ENCODE measurements at places on chromosomes 6 and 20.

GRCh38 chr6:137845460-137845859 lies 21.6 kb upstream of the TNFAIP3 start:
- no peak for DNase-seq

GRCh38 chr20:17856024-17856564 lies 112.5 kb downstream of the SNX5 start:
- DNase-seq = no peak

DNA sequence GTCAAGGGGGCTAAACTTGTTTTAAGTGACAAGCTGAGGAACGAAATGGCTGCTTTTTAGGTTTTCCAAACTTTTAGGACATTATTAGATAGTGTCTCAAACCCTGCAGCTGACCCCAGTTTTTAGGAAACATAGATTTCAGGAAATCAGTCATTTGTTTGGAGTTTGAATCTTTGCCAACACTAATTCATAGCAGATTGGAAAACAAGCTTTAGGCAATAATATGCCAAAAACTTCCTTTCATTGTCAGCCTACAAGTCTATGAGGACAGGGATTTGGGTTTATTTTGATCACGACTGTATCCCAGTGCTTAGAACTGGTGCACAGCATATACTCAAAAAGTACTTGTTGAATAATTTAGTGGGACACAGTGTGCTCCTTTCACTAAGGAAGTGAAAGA lies 123.2 kb downstream of the TINAG start:
- DNase-seq = no peak

DNA sequence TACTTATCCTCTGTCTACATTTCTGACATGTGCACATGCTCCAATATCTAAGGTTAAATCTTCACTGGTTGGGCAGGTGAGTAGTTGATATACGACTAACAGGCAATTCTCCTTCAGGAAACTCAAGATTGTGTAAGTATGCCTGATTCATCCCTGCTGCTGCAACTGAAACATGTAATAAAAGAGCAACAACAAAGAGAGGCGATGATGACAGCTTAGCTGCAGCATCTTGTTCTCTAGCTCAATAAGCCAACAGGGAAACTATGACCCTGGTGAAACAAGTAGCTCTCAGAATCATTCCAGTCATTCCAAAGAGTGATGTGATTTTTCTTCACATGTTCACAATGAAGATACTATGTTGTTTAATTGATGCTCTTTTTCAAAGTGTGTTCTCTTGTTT lies 74.4 kb downstream of the ELOVL4 start:
- DNase-seq = no peak

- no peak for DNase-seq
These were observed 37.7 kb upstream of the CENPW start for GRCh38 chr6:126302191-126302590.

GRCh38 chr20:47036091-47036870 lies 141.6 kb downstream of the EYA2 start:
- no peak for DNase-seq

- DNase-seq = peak; percentile 67
These were observed 29.3 kb upstream of the TRIM27 start for GRCh38 chr6:28953039-28953584.

DNA sequence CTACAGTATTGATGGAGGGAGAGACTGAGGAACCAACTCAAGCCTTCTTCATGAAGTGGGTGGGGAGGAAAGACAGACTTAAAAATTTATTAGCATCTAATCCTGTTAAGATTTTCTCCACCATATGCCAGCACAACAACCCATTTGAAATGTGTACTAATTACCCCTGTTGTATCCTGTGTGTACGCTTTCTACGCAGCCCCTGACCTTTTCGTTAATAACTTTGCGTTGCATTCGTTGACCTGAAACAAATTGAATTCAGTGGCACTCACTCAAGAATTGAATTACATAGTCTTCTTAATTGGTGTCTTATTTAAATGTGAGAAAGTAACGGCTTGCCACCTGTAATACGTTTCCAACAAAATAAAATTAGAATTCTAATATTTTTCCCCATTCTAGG lies 113.9 kb downstream of the LINC00237 start:
- no peak for DNase-seq

DNA sequence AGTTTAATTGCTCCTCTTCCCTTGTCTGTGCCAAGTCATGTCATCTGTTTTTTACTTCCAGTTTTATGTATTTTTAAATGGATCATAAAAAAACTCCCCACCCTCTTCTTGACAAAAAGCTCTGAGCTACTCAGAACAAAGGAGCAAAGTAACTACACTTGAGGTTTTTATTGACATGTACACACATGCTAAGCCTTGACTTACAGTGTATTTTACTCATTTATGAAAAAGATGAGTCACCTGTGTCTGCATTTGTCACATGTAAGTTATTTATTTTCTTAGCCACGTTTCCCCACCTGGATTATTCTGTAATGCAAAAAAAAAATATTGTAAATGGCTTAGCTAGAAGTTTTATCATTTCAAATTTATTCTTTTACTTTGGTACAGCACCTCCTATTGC lies 628.8 kb upstream of the SLC35B3 start:
- no peak for DNase-seq

DNA sequence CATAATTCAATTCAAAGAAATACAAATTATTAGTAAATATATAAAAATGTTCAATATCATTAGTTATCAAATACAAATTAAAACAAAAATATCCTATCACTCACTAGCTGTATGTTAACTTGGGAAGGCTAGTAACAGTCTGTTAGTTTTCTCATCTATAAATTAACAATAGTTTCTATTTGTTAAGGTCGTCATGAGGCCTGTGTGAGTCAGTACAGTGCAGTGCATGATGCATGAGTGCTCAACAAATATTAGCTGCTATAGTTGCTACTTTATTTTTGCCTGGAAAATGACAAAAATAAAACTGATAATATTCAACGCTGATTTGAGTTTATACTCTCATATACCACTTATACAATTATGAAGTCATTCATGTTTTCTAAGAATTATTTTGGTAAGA lies 401.6 kb upstream of the RUNX2 start:
- no peak for DNase-seq

GRCh38 chr6:52522151-52522626 lies 54.7 kb downstream of the TRAM2 start:
- no peak for DNase-seq

GRCh38 chr6:34583461-34583860 lies 27.3 kb upstream of the SPDEF start:
- DNase-seq = no peak

GRCh38 chr6:85569323-85569722 lies 24.3 kb downstream of the SNX14 start:
- no peak for DNase-seq

DNA sequence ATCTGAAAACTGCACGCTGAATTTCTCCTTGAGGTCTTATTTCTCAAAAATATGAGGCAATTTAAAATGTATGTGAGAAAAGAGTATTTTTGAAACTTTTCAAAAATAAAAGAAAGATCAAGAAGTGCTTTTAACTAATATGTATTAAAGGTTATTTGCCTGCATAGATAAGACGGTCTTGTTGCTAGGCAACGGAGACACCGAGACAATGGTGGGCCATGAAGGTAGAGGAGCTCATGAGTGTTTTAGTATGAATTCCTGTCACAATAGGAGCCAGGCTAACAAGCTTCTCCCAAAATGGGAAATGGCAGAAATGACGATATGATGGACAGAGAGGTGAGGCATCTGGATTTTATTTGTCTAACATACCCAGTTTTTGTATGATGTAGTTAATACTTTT lies 308.2 kb downstream of the SLC35F1 start:
- no peak for DNase-seq

DNA sequence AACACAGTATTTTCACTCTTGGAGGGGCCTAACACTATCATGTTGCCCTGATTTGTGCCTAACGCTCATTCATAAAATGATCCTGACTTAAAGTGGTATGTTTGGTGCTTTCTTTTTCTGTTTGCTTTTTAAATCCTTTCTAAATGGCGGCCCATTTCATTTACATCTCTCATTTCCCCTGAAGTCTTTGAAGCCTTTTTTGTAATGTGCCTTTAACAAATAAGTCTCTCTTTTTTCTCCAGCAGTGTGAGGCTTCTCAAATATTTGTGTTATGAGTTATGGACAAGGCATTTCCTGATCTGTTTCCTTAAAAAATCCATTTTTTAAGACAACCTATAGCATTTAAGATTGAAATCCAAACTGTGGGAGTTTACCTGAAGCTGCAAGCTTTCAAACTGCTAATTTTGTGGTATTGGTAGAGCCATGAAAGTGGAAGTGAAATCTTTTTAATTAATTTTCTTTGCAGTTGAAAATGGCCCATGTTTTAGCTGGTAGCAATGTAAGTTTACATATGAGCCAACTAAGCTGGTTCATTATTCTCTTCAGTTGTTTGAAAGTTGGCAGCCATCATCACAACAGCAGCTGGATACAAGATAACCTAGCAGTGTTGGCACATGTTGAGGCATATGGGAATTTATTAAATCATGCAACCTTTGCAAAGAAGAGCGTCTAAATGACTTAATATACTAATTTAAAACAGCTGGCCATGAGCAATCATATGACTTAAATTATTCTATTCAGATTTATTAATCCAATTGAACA lies 469.7 kb downstream of the CDKAL1 start:
- no peak for DNase-seq

DNA sequence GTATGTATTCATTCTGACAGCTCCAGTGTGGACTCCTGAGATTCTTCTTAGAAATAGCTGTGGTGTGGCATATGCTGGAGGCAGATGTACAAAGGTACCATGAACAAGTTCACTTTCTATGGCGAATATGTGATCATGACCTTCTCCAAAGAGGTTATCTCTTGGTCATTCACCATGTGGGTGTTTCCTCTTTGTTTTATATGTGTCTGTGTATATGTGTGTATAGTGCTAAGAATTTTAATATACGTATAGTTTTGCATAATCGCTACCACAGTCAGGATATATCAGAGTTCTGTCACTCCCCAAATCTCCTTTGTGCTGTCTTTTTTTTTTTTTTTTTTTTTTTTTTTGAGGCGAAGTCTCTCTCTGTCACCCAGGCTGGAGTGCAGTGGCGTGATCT lies 47.1 kb downstream of the PHACTR2 start:
- DNase-seq = no peak

GRCh38 chr6:125764121-125764671 lies 14.8 kb downstream of the HEY2 start:
- no peak for DNase-seq

GRCh38 chr20:20410678-20411077 lies 42.8 kb downstream of the INSM1 start:
- no peak for DNase-seq

DNA sequence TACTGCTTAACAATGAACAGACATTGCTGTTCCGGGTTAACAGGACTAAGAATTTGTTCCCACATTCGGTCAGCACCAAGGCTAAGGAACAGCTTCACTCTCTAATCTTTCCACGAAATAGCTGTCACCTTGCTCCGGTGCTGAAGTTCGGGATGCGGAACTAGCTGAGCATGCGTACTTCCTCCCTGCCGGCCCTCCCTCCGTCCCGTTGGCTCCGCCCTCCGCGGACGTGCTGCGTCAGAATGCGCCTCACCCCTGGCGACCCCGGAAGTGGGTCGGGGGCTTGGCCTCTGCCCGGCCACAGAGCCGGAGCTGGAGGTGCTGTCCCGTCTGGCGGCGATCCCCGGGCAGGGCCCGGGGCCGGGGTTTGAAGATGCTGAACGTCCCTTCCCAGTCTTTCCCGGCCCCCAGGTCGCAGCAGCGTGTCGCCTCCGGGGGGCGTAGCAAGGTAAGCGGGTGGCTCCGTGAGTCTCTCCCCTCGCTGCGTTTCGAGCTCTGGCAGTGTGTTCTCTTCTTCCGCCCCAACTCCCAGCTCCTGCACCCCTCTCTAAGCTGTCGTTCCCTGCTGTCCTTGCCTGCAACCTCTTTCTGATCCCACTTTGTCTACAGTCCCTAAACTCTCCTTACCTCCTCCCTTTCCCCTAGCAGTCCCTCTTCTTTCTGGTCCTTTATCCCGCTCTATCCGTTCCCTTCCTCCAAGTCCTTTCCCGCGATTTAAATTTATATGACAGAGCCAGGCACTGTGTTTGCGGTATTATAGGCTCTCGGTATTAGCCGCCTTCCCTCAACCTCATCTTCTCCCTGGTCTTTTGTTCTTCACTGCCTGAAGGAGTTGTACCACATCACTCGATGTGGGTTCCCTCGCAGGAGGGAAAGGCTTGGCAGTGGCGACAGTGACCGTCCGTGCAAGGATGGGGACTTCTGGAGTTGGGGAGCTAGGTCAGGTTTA lies at the start of gene CYB5R4:
TSS of gene CYB5R4 (plus strand) at position 280 of the 949 bp plus-strand sequence. CDS start at position 374, 94 bp downstream.
- DNase-seq = peak; percentile 96

DNA sequence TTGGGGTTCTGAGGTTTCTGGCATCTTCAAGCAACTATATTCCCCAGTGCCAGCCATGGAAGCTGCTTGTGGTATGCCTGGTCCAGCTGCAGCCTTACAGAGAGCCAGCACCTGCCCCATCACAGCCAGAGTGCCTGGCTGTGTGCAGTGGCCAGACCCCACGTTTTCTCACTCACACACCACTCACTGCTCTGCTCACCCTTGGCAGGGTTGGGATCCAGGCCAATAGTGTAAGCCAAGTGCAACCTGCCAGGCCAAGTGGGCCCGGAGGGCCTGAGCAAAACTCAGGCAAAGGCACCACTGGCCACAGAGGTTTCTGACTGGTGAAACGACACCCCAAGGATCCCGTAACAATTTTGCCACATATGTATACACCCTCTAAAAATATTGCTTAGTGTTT lies 67.9 kb upstream of the EYA4 start:
- no peak for DNase-seq

GRCh38 chr20:36519944-36520343 lies 21.4 kb upstream of the MYL9 start:
- DNase-seq = no peak

GRCh38 chr6:161369339-161369738 lies 95.5 kb upstream of the AGPAT4 start:
- DNase-seq = no peak

DNA sequence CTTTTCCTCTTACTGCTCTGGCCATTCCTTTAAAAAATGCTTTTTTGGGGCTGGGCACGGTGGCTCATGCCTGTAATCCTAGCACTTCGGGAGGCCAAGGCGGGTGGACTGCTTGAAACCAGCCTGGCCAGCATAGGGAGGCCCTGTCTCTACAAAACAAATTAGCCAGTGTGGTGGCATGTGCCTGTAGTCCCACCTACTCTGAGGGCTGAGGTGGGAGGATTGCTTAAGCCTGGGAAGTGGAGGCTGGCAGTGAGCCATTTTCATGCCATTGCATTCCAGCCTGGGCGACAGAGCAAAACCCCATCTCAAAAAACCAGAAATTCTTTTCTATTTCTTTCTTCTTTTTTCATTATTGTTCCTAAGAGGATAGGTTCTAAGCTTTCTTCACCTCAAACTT lies 36.9 kb upstream of the RNF144B start:
- no peak for DNase-seq

GRCh38 chr6:51459958-51460357 lies 627.5 kb downstream of the PKHD1 start:
- no peak for DNase-seq

GRCh38 chr20:45100563-45101245 lies at the start of gene KCNS1:
TSS of gene KCNS1 (minus strand) at chr20:45101127. CDS start at chr20:45099236, 1,891 bp downstream.
- no peak for DNase-seq
